ENCODE measurements at places on chromosomes 2 and 18. TPM values are rescaled to one million over a fixed set of nuclear protein-coding genes. Genes with fewer than 3 reads are reported as not detected.

DNA sequence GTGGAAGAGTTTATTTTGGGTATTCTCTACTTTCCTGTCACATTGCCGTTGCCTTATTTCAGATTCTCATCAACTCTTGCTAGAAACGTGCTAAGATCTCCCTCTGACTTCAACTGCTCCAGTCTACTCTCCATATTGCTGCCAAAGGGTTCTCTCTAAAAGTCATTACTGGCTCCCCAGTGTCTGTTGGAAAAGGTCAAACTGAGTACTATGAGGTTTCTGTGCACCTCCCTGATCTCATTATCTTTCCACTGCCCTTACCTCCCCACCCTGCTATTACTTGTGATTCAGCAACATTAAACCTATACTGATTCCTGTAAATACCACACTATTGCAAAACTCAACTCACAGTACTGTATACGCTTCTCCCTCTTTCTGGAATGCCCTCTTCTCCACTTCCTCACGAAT lies 1.9 kb upstream of the KRCC1 start:
- H3K4me1 ChIP-seq, result peaks cover 57% of the 10 kb centered on the region
- peak overlapping the region; percentile 6 for H3K4me3 ChIP-seq
- H3K27me3 ChIP-seq, result no peaks in the 10 kb centered on the region
- H3K27ac ChIP-seq, result peak overlapping the region; percentile 11
- peaks cover 31% of the 10 kb centered on the region for H3K36me3 ChIP-seq

DNA sequence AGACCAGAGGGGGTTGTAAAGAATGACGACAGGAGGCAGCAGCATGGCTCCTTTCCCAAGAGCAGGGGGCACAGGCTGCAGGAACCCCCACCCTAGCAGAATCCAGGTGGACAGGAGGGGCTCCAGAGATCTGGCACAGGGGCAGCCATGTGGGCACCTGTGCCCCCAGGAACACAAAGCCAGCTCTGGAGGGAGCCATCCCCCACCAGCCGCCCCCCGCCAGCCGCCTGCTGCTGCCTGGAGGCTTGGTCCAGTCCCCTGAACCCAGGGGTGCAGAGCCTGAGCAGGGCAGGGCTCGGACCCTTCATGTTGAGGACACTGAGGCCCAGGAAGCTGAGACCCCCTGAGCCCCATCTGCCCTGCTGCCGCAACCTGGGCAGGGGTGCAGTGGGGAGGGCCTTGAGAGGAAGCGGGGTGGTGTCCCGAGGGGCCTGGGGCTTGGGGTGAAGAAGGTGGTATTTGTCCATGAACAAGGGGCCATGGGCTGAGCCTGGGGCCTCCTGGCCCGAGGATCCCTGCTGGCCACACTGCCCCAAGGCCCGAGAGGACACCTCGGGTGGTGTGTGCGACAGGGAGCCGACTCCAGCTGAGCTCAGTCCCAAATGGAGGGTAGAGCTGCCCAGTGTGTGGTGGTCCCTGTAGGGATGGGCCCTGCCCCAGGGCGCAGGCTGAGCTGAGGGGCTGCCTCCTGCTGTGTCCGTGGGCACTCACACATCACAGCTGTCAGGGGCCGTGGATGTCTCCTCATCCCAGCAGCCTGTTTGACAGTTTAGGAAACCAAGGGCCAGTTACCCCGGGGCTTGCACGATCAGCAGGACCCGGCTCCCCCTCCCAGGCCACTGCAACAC lies 39.8 kb upstream of the SNED1 start:
- no peaks in the 10 kb centered on the region for H3K27me3 ChIP-seq
- H3K4me1 ChIP-seq, result no peaks in the 10 kb centered on the region
- H3K4me3 ChIP-seq, result no peak overlapping the region
- H3K36me3 ChIP-seq, result no peaks in the 10 kb centered on the region
- H3K27ac ChIP-seq, result no peak overlapping the region
- DNase-seq, result no peak

CDK5R2 gene
- not detected for total RNA-seq

DNA sequence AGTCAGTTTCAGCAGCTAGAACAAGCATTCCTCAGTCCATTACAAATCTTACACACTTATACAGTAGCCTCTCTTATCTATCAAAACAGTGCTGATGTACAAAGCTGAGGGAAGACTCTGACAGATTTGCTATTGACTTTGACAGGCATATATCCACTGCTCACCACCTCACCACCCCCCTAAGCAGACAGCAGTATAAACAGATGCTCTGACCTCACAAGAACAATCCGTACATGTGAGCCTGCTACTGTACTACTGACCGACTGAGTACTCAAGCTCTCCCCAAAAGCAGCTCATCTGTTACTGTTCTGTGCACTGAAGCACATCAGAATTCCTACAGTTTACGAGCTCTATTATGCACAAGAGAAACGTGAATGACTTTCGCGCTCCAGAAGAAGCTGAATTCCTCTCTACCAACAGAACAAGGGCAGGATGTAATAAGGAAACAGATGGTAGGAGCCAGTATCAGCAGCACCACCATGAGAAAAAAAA lies 95.6 kb upstream of the PDE1A start:
- no peaks in the 10 kb centered on the region for H3K4me1 ChIP-seq
- no peaks in the 10 kb centered on the region for H3K36me3 ChIP-seq
- DNase-seq, result no peak
- H3K27ac ChIP-seq, result no peak overlapping the region
- no peak overlapping the region for H3K4me3 ChIP-seq

UGT1A7 gene
- total RNA-seq, result not detected

DNA sequence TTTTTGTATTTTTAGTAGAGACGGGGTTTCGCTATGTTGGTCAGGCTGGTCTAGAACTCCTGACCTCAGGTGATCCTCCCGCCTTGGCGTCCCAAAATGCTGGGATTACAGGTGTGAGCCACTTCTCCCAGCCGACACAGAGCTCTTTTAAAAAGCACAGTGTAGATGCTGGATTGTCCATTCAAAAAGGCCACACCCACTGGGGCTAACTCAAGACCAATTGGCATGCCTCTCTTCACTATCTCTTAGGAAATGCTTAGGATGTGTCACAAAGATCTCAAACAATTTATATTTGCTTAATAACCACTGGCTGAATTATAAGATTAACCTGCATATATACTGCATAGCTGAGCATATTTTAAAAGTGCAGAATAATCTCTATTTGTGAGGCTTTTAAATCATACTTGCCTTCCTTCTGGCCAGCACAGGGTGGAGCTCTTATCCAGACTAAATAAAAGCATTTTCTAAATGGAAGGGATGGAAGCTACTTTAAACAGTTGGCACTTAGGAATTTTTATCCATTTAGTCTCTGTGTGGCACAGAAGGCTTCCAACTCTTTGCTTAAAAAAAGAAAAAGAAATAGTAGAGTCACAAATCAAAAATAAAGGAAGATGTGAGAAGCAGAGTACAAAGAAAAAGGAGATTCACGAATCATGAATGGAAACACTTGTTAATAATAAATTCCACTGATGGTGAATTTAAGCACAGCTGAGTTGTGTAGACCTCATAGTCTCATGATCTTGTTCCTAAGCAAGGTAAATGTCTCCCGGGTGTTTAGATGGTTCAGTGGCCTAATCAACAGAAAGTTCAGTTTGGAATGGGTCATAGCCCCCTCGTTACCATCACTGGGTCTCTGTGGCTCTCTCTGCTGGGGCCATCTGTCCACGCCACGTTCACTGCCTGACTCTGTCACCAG lies 22.4 kb downstream of the CRYGD start:
- no peak overlapping the region for H3K4me3 ChIP-seq
- H3K27me3 ChIP-seq, result peaks cover 11% of the 10 kb centered on the region
- DNase-seq, result no peak
- H3K4me1 ChIP-seq, result peaks cover 5% of the 10 kb centered on the region
- no peak overlapping the region for H3K27ac ChIP-seq

DNA sequence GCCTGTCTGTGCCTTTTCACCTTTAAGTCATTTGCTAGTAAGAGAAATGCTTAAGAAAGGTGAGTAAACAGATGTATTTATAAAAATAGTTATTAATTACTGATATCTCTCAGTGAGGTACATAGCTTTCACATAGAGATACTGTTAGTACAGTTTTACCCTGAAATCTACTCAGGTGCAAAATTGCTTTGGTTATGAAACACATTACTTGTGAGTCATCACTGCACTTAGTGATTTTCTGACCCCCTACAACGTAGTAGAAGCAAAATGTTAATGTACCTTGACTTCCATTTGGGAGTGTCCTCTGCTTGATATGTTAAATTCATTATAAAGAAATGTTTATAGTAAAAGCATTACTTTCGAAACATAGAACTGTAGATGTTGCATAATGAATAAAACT lies 6.5 kb downstream of the GLS start:
- no peak overlapping the region for H3K27ac ChIP-seq
- H3K4me3 ChIP-seq, result peak overlapping the region; percentile 49
- H3K36me3 ChIP-seq, result peaks cover 68% of the 10 kb centered on the region
- DNase-seq, result no peak
